ENCODE measurements at places on chromosomes 11 and 22. TPM values are rescaled to one million over a fixed set of nuclear protein-coding genes. Genes with fewer than 3 reads are reported as not detected.

DNA sequence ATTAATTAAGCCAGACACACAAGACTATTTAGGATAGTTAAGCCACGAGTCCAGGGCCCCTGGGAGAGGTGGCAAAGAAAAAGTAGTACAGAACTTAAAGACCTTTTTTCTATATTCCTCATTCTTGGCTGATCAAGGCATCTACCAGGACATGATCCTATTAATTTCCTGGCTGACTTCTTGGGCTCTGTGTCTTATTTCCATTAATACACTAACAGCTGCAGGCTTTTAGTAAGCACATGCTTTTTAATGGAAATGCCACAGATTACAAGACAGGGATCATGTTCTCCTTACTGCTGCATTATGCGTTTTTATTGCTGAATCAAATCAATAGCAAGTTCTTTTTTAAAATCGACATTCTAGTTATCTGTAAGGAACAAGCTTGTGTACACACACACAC is 35.2 kb downstream of the BTG4 start:
- DNase-seq = no peak

DNA sequence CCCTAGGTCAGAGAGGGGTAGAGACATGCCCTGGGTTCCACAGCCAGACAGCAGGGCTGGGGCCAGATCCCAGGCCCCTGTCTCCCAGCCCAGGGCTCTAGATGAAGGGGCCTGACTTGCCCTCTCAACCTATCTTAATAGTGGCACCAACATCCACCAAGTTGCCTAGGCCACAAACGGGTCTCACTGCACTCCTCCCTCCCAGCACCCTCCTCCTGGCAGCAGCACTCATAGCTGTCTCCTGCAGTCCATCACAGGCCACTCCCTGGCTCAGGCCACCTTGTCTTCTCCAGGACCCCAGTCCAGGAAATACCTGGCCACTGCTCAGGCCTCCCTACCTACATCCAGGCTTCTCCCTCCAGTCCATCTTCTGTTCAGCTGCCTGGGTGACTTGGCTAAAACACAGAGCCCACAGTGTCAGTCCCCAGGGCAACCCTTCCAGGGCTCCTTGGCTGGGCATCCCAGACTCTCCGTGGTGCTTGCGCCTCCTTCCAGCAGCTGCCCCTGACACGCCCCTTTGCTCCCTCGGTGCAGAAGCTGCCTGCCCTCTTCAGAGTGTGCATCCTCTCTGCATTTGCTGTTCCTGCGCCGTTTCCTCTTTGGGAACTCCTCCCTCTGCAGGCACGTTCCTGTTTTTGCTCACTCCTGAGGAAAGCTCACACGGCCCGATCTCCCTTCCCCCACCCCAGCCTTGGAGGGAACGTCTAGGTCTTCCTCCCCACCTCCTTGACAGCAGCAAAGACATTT is 40.5 kb downstream of the LRRC32 start:
- no peak for DNase-seq

- no peak for DNase-seq
Observed at GRCh38 chr11:121801394-121801748, 314.6 kb downstream of the BLID start.

DNA sequence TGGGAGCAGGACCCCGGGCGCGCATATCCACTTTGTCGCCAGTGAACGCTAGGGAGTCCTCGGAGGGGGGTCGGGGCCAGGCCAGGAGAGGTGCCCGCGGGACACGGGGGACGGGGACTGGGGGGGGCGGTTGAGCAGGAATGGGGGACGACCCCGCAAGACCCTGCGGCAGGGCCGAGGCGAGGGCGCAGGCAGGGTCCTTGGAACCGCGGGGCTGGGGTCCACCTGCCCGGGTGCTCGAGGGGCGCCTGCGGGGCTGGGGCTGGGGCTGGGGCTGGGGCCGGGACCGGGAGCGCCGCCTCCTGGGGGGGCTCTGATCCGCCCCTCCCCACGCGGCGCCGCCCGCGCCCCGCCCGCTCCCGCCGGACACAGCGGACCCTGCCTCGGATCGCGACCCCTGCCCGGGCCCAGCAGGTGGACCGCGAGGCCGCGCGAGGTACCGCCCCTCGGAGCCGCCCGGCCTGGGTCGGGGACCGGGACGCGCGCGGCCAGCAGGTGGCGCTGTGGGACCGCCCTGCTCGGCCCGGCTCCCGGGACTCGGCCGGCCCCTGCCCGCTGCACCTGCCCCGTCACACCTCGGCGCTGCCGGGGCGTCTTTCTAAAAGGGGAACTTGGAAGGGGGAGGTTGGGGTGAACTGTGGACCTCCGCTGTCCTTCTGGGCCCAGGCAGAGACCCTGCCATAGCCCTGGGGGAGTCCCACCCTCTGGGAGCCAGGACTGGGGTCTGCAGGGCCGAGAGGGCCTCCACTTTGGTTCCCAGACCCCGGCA is 11.0 kb downstream of the CRELD2 start:
- peak; percentile 61 for DNase-seq

GRCh38 chr11:132523929-132524328 is 1008.4 kb downstream of the OPCML start:
- no peak for DNase-seq

GRCh38 chr11:72712168-72712751 is 38.0 kb upstream of the PDE2A start:
- DNase-seq = no peak

DNA sequence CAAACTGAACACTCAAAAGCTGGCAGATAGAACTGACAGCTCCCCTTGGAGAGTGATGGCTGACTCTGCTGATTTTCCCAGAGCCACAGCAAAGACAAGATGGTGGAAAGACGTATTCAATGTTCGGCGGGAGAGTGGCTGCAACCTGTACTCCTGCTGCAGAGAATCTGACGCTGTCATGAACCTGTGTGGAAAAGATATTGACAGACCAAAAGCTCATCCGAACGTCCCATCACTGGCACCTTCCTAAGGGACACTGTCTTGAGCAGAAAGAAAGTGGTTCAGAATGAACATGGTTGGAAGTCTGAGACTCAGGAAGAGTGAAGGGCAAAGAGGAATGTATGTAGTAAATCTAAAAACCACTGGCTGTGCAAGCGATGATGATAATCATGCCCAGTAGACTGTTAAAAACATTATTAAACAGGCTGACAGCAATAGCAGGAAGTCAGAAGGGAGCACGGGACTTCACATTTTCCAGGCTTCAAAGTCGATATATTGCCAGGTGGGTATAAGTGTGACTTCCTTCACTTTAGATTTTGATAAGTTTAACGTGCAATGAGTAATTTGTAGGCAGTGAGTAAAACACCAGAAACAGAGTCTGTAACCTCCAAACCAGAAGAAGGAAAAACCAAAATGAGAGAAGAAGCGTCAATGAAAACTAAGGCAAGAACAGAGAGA is 6.2 kb upstream of the IL17REL start:
- no peak for DNase-seq

GRCh38 chr11:88484873-88485621 is 147.5 kb upstream of the CTSC start:
- DNase-seq = no peak

DNA sequence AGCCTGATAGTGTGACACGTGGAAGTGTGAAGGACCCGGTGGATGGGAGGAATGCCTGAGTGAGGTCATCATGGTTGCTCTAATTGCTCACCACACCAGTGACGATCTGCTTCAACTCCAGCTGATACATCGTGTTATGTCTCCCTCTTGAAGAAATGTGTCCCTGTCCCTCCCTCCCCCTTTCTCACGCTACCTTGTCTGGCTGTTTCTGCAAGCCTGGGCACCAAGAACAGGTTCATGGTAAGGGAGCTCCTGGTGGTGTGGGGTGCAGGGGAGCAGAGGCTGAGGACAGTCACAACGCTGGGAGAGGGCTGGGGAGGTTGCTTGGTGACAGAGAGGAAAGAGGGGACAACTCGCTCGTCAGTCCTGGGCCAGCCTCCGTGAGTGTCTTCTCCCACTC is 413.4 kb downstream of the SOX6 start:
- no peak for DNase-seq

- no peak for DNase-seq
Observed at GRCh38 chr11:36186340-36187175, 102.7 kb downstream of the COMMD9 start.

DNA sequence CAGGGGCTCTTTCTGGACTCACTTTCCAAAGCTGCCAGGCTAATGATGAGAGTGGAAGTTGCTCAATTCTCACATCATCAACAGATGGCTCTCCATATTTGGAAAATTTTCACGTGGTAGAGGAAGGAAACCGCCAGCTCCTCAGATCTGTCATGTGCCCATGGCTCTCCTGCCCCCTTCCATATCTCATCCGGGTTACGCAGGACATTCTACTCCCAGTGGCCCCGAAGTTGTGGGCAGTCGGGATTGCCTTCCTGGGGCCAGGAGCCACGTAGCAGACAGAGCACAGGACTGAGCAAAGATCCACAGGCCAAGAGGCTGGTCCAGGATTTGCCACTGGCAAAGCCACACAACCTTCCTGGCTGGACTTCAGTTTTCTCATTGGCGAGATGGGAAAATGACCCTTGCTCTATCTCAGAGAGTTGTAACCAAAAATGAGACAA is 38.8 kb downstream of the RPUSD4 start:
- DNase-seq = no peak

- DNase-seq = no peak
Observed at GRCh38 chr22:46416520-46416871, 81.0 kb downstream of the TRMU start.

- no peak for DNase-seq
Observed at GRCh38 chr11:78351979-78352841, 65.4 kb downstream of the GAB2 start.

DNA sequence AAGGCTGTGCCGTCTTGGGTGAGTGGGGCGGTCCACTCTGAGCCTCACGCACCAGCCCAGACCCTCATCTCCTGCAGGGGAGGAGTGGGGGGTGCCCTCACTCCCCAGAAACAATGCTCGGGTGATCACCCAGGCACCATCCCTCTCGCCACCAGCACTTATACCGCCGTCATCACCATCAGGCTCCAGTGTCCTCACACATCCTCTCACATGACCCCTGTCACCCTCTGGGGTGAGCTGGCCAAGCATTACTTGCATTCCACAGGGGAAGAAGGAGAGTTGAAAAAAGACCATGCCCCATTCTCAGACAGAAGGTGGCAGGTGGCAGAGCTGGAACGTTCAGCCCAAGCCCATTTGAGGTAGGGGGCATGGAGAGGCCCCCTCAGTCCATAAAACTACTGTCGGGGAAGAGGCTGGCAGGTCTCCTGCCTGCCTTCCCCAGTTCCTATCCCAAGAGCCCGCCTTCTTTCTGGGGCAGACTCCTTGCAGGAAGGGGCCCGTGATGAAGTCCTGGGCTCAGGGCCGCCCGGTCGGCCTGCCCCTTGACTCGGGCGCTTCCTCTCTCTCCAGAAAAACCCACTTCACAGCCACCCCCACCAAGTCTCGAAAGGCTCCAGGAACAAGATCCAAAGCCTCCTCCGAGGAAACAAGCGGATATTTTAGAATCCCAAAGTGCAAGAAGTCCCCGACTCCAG is 153.3 kb downstream of the DSCAML1 start:
- no peak for DNase-seq

DNA sequence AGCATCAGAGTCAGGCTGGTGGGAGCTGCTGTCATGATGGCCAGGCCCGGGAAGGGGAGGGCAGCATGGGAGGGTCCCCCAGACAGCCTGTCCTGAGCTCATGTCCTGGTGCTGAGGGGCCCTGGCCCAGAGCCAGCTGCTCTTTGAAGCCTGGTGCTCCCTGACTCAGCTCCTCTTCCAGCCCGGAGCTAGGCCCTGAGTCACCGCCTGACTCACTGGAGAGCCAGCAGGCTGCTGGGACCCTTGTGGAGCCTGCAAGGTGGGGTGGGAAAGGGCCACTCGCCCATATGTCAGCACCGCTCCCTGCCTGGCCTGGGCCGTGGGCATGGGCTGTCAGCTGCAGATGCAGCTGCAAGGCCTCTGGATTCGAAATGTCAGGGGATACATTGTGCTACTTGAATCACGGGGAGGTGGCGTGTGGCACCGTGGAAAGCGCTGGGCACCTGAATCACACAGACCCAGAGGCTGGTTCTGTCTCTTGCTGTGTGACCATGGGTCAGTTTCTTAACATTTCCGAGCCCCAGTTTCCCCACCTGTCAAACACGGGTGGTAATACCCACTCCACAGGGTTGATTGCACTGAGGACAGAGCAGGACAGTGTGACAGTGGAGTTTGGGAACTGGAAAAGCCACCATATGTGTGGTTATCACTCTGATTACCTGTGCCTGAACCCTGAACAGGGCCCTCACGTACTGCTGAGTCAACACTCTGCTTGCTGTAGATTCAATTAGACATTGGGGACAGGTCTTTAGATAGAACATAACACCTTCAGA is 4.4 kb downstream of the CACNA1I start:
- DNase-seq = no peak

AASDHPPT gene
- 33.2 TPM for total RNA-seq

OR52A5 gene
- not detected for total RNA-seq

KDELR3 gene
- total RNA-seq = not detected

KAT5 gene
- total RNA-seq = 133 TPM

CD44 gene
- total RNA-seq = 994 TPM

VSIG2 gene
- total RNA-seq = 0.85 TPM

PDE2A gene
- total RNA-seq = 5.5 TPM

EXT2 gene
- 27.2 TPM for total RNA-seq

MAJIN gene
- total RNA-seq = 0.76 TPM
